Neuronal stem cell (in vitro differentiated cells): ENCODE measurements at places on chromosomes 13 and 19.

- DNase-seq: no peak
Observed at GRCh38 chr19:6150289-6150688, 14.8 kb downstream of the ACSBG2 start.

DNA sequence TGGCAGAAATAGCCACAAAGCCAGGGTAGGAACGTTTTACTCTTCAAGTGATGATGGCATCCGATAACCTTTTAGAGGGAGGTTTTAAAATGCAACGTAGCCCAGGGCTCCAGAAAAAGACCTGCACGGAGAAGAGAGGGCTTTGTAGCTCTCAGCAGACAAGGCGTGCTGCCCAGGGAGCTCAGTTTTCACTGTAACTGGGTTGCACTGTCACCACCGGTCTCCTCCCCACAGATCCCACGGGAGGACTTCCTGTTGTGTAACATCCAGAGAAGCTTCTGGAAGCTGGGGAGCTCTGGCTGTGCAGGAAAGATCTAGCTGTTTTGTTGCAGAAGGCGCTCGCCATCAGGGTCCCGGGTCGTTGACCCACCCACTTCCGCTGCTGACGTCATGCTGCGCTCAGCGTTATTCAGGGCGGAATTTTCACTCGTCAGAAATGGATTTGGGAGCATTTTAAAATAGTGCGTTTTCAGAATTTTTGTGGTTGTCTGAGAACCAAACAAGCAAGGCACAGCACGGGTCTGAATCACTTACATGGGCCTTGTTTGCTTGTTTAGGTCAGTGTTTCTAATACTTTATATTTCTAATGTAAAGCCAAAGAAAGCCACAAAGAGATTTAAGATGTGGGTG is 50.8 kb downstream of the ATP11A start:
- DNase-seq: no peak

DNA sequence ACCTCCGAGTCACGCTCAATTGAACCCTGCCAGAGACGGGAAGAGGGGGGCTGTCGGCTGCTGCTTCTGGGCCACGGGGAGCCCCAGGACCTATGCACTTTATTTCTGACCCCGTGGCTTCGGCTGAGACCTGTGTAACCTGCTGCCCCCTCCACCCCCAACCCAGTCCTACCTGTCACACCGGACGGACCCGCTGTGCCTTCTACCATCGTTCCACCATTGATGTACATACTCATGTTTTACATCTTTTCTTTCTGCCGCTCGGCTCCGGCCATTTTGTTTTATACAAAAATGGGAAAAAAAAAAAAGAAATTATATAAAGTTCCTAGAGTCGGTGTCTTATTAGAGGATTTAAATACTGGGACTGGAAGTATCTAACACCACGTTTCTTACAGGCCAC is 11.7 kb downstream of the TRIP10 start:
- DNase-seq: no peak

DNA sequence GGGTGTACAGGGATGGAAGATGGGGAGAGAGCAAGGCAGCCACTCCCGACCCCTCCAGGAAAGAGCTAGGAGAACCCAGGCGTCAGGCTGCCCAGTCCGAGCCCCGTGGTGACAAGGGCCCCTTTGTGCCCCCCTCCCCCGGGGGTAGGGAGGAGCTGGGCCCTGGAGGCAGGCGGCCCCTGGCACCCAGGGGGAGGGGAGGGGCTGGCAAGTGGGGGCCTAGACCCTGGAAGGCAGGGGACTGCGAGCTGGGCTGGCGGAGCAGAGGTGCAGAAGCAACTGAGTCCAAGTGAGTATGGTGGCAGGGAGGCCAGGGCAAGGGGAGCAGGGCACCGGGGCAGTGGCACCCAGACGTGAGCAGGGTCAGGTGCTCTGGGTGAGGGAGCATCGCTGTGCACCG is at the start of gene MAG:
Gene MAG, plus strand, starts transcription at position 246 of the 400 bp plus-strand sequence. CDS start 3,248 bp downstream, outside the sequence.
- DNase-seq: no peak

DNA sequence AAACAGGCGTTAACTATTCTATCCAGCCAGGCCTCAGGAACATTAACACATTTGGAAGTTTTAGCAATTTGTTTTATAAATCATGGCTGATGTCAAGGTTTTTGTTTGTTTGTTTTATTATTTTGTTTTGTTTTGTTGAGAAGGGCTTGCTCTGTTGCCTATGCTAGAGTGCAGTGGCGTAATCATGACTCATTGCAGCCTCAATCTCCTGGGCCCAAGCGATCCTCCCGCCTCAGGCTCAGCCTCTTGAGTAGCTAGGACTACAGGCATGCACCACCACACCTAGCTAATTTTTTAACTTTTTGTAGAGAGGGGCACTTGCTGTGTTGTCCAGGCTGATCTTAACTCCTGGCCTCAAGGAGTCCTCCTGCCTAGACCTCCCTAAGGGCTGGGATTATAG is 28.3 kb downstream of the NUP58 start:
- no peak for DNase-seq

DNA sequence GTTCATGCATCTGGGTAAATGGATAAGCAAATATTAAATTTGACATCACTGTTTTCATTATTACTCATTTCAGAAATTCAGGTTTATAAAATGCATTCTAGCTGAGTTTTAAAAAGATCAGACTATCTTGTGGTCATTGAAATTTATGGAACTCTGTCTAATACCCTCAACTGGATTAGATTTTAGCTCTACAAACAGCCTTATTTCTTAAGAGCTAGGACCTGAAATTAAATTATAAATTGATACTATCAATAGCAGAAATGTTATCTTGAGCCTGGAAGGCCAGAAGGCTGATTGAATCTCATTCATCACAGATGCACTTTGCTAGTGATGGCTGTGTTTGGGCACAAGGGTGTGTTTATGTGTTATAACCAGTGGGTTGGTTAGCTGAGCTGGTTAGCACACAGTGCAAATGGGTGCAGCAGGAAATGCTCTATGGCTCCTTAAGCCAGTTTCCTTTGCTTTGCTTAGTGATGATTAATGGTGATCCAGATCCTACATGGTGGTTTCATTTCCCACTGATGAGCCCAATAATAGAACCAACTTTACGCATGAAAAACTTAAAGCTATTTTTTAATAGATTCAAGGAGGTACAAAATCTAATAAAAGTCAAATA is 310.8 kb upstream of the KLF12 start:
- DNase-seq: no peak

DNA sequence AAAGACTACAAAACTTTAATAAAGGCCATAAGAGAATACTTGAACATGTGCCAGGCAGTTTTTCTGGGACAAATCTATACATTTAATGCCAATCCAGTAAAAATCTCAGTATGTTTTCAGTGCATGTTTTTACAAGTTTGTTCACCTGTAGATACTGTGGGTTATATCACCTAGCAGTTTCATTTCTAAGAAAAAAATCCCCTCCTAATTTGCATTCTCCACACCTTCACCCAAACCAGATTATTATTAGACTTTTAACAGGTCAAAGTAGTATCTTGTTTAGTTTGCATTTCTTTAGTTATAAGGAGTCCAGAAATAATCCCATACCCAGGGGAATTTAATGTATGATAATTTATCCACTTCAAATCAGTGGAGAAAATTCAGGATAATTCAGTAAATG is 17.0 kb upstream of the LPAR6 start:
- no peak for DNase-seq

GRCh38 chr19:12786141-12786870 is 5.0 kb upstream of the JUNB start:
- DNase-seq: no peak

DNA sequence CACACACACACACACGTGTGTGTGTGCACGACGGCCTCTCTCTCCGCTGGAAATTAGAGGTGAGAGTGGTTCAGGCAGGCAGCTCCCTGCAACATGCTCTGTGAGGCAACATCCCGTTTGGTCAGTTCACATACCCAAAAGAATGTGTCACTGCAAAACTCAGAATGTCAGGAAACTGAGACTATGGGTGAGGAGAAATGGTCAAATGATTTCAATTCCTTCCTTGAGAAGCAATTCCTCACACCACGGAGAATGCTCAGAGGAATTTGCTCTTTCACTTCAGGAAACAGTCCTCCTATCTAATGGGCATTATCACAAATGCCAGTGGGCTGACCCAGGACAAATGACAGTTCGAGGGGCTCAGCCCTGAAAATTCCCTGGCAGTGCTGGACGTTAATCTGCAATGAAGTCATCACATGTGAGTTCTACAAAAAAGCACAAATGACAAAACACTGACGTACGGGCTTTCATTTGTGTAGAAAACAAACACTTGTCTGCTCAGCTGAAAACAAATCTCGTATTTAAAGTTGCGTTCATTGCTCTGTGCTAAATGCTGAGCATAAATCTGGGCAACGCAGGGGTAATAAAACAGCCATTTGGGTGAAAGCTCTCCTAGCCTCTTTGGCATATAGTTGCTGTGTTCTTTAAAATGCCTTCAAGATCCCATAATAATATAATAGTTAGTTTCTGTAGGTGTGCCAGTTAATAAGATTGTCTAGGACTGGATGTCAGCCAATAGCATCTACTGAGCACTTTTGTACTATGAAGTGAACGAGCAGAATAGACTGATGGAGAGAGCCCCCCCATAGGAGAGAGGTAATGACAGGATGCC is 18.6 kb upstream of the LATS2 start:
- no peak for DNase-seq
